Activated CD4-positive, alpha-beta T cell treated with anti-CD3 and anti-CD28 coated beads, Interleukin-2, amount 50 U/mL, for 4 hours (primary cell): ENCODE measurements at places on chromosomes 5 and 9.

DNA sequence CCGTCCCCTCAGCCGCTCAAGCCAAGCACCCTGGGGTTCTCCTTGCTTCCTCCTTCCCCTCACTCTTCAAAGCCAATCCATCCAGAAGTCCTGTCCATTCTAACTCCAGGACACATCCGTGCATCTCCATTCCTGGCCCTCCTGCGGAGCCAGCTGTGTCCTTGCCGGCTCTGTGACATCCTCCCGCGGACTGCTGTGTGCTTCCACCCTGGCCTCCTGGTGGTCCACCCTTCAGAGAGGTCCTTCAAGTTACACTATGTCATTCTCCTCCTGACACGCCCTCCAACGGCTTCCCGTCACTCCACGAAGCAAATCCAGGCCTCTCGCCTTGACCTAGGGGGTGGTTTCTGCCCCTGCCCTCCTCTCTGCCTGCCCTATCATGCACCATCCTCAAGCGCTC is 13.0 kb upstream of the SCGB3A1 start:
- DNase-seq: no peak

- DNase-seq: no peak
Observed at GRCh38 chr9:97806721-97807120, 46.3 kb upstream of the FOXE1 start.

DNA sequence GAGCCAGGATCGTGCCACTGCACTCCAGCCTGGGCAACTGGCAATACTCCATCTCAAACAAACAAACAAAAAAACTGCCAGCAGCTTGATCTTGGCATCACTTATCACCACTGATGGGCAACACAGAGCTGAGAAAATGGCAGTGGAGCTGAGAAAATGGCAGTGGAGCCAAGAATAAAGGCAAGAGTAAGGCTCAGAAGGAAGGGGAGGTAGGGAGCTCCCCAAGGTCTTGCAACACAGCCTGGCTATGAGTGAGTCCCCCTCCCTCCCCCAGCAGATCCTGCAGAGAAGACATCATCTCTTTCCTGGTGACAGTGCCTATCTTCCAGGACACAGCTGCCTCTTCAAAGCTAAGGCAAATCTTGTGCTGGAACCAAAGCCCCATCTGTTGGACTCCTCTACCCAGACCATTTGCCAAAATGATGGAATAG is 70.3 kb downstream of the UGCG start:
- DNase-seq: no peak

- no peak for DNase-seq
Observed at GRCh38 chr5:39700523-39700922, 275.7 kb upstream of the DAB2 start.

- DNase-seq: no peak
Observed at GRCh38 chr5:163760498-163760897, 255.1 kb downstream of the MAT2B start.
